Activated CD4-positive, alpha-beta T cell treated with anti-CD3 and anti-CD28 coated beads, Interleukin-2, amount 50 U/mL, for 24 hours (primary cell): ENCODE measurements at places on chromosomes 6 and 20.

DNA sequence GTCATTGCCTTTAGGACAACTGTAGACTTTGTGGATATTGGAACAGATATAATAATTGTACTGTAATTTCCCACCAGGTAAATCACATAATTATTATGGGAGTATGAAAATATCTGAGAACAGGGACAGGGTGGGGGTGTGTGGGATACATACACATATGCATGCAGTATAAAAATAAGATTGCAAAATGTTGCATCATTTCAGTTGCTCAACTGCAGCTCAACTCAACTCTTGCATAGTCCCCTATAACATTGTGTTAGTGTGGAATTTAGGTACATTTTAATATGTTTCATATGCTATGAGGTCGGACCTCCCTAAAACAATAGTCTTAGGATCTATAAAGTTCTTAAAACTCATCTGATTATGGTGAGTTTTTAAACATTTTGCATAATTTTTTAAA is 275.0 kb upstream of the FLRT3 start:
- DNase-seq, result no peak

- DNase-seq, result no peak
These were observed 12.8 kb downstream of the RGS17 start for GRCh38 chr6:153117986-153118879.

DNA sequence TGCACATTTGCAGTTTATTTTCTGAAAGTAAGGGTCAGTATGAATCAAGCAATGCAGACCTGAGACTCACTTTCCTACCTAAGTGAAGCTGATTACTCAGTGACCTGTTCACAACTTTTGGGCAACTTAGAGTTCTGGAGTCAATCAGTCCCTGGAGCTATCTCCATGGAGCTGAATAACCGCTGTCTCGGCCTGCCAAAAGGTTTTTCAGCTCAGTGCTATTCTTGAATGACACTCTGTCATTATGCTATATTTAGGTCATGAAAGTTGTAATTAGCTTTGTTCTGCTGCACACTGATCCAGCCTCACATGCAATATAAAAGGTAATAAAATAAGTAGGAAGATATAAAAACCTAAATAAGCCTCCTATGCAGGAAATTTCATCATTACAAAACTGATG is 356.0 kb downstream of the BMP2 start:
- no peak for DNase-seq

- no peak for DNase-seq
These were observed 44.4 kb downstream of the MDN1 start for GRCh38 chr6:89775150-89775549.

DNA sequence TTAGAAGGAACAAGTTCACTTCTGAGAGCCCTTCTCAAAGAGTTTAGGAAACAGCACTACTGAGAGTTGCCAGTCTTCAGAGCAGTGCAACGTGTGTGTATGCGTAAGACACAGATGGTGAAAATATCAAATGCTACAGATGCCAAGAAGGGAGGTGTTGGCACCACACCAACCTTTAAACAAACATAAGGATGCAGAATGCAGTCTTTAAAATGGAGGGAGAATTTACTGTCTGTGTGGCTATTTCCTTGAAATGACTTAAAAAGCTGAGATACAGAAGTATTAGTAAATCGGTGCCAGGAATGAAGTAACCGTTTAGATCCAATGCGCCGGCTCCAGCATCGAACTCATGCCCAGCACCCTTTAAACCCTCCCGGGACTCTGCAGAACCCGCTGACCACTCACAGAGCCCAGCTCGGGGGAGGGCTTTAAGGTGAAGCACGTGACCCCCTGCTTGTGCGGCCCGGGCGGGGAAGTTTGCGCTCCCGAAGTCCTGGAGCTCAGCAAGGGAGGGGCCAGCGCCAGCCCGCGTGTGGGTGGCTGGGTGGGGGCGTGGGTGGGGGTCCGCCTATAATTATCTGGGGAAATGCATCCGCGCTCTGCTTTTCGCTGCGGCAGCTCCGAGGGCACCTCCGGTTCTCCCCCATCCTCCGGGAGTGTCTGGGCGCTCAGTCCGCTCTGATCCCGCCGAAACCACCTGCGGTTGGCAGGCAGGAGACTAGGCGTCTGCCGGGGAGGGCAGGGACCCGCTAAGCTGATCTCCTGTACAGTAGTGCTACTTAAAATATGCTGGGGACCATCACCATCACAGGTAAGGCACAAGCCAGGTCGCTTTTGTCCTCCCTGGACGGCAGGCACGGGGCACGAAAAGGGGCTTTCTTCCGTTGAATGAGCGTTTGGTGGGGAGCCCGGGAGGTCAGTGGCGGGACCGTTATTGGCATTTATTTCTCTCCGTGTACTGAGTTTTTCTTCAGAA is 66.0 kb downstream of the ZBTB2 start:
- DNase-seq, result no peak

- DNase-seq, result no peak
These were observed 15.7 kb downstream of the AURKA start for GRCh38 chr20:56376331-56376730.

- no peak for DNase-seq
These were observed 189.5 kb upstream of the SLC24A3 start for GRCh38 chr20:19022791-19023448.

- DNase-seq, result no peak
These were observed 20.1 kb upstream of the MTCL3 start for GRCh38 chr6:127539272-127539671.

GRCh38 chr20:48203252-48203651 is 418.0 kb upstream of the SULF2 start:
- no peak for DNase-seq

GRCh38 chr6:127902933-127903332 is 2.1 kb upstream of the THEMIS start:
- DNase-seq, result no peak

- no peak for DNase-seq
These were observed 493 bp downstream of the CD83 start for GRCh38 chr6:14118091-14118439.

- no peak for DNase-seq
These were observed 24.6 kb upstream of the BMP6 start for GRCh38 chr6:7701212-7701834.

DNA sequence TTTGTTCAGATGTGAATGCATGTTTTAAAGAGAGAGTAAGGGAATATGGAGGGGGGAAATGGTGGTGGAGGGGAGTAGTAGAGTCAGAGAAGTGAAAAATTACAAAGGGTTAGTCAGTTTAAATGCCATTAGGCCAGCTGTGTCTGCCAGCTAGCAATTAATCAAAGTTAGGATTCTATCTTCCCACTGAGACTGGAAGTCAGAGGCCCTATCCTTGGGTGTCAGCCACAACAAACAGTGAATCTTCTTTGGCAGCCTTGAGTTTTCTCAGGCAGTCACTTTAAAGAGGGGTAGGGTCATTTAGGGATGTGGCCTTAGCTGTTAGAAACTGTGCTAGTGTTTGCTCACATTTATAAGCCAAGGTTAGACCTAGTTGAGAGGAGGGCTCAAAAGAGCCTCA is 120.5 kb upstream of the BTBD3 start:
- DNase-seq, result no peak

DNA sequence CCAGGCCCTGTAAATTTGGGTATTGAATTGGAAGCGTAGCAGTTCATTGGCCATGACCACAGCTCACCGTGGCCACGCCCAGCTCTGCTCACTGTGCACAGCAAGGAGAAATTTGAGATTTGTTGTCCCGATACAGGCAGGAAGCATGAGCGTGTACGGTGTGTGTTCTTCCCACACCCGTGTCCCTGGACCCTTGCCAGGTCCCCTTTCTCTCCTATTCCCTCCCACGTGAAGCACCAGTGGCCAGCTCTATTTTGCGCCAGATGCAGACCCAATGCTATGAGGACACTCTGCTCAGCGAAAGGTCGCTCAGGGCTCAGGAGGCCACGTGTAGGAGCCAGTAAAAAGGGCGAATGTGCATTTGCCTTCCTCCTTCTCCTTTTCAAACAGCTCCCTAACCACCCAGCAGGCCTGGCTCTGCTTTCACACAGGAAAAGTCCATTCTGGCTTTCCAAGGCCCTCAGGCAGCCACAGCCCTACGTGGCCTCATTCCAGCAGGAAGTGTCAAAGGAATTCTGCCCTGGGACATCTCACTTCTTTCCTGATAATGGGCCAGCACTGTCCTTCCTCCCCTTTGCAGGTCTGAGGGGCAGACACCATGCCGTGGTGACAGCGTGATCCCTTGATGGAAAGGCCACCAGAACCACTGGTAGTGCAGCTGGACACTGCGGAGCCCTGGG is 499.2 kb upstream of the CDH4 start:
- DNase-seq, result no peak

- no peak for DNase-seq
These were observed 3.3 kb downstream of the CEBPB start for GRCh38 chr20:50193836-50194421.

DNA sequence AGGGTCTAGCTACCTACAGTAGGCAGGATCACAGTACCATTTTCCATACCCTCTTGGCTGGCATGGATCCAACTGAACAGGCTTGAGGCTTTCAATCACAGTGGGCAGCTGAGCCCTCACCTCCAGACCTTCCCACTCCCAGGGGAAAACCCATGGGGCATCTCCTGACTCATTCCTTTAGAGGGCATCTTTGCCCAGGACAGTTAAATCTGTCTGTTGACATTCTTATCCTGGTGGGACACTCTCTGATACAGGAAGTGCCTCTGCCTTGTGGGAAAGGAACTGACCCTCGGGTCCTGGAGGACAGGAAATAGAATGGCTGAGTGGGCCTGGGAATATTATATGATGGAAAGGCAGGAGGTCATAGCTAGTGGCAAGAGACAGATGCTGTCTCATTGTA is 10.2 kb upstream of the EPB41L1 start:
- no peak for DNase-seq

- no peak for DNase-seq
These were observed 126.0 kb upstream of the ADGRF1 start for GRCh38 chr6:47168180-47168579.

- DNase-seq, result no peak
These were observed 8.1 kb upstream of the ARFGAP1 start for GRCh38 chr20:63264519-63264918.

DNA sequence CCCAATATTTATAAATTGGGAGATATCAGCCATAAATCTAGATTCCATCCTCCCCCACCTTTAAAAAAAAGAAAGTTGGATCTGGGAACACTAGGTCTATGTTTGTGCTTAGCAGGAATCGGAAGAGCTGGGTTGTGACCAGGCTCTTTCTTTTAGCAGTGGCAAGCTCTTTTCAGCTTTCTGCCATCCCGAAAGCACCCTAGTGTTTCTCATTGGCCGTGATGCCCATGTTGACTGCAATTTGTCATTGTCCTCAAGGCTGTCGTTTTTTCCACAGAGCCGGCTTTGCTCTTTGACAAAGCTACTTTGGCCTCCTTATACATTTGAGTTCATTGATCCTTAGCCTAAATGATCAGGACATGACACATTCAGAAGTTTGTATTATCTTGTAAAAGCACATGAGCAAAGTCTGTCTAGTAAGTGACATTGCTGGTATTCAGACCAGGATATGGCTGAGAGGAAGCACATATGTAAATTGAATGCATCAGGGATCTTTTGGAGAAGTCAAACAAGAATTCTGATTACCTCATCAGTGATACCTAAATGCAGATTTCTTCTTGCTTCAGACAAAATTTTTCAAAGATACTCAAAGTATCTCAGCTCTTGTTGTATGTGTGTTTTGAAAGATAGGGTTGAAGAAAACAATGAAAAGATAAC is 50.1 kb downstream of the CARMIL1 start:
- DNase-seq, result no peak

GRCh38 chr6:71333697-71334096 is 45.1 kb downstream of the OGFRL1 start:
- DNase-seq, result no peak

DNA sequence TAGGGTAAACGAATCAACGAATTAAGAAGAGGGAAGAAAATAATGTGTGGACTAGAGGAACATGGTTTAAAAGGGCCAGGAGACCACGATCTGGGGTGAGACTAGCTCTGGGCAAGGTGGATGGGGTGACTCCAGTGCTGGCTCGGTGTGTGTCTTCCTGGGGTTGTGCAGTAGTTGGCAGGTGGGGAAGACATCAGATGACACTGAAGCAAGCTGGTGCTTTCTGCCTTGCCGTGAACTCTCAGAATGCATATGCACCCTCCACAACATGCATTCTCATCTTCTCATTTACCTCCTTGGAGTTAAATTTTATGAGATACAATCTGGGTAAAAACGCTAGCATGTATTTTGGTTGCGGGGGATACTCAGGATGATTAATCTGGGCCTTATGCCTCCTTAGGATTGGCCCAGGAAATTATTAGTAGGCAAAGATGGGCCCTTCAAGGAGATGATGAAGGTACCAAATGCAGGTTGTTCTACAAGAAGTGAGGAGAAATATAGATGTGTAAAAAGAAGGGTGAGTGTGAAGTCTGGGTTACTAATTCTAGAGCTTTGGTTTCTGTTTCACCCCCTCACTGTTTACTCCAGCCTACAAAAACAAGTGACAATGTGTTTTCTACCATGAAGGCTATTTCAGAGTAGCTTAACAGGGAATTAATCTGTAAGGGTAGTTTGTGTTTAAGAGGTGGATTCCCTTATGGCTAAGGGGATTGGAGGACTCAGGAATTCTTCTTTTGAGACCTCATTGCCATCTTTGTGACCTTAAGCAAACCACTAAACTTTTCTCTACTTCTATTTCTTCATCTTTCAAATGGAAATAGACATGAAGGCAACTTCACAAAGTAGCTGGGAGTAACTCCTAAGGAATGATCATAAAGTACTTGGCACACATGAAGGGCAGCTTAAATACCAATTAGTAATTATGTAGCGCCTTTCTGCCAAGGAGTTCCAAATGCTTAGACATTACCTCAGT is 71.0 kb upstream of the SUPT3H start:
- no peak for DNase-seq
